ENCODE measurements at places on chromosomes 12 and 14. TPM values are rescaled to one million over a fixed set of nuclear protein-coding genes. Genes with fewer than 3 reads are reported as not detected.

DNA sequence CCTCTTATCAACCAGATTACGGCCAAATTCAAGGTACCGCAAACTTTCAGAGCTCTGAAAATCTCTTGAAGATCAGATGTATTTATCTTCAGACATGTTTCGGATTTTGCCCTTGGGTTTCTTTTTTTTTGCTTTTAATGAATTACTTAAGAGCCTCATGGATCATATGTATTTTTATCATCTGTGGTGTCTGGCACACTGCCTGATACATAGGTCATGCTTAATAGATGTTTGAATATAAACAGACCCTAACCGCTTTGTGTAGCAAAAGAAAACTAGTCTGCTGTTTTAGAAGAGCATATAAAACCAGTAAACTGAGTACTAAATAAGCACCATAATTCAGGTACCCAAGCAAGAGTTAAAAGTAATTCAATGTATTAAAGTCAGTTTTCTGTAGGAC lies 20.1 kb upstream of the TBK1 start:
- DNase-seq, result no peak

PTGER2 gene
- 6.2 TPM for polyA plus RNA-seq

DNA sequence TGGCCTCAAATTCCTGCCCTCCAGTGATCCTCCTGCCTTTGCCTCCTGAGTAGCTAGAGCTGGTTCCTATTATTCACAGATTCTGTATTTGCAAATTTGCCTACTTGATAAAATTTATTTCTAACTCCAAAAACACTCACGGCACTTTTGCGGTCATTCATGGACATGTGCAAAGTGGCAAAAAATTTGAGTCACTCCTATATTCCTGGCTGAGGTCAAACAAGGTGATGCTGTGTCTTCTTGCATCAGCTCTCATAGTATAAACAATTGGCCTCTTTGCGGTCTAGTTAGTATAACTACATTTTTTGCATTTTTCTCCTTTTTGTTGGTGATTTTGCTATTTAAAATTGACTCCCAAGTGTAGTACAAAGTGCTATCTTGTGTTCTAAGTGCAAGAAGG lies 24.7 kb downstream of the ATF1 start:
- DNase-seq, result no peak

GRCh38 chr14:33780035-33780434 lies 170.8 kb downstream of the EGLN3 start:
- DNase-seq, result no peak

BCDIN3D gene
- 8.5 TPM for polyA plus RNA-seq

HOXC12 gene
- polyA plus RNA-seq, result not detected

Data from right renal pelvis (tissue), 4 donors.